Suppressor macrophage treated with lipopolysaccharide for 4 hours (primary cell): ENCODE measurements at places on chromosomes 7 and 10.

GRCh38 chr10:99937630-99938029 lies 72.1 kb downstream of the DNMBP start:
- no peak for DNase-seq

DNA sequence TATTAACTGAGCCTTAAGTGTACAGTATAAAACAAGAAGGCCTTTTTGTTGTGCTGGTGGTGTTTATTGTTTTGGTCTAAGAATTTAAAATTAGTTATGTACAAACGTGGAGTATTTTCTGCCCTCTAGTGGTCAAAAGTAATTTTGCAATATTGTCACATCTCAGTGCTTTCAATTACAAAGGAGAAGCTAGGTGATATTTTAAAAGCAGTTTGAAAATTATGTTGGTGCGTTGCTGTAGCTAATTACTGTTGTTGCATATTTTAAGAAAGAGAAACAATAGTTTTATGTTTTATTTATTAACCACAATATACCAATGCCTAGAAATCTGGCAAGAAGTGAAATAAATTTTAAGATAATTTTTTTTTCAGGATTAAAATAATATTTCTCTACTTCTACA lies 11.4 kb downstream of the NPVF start:
- peak; percentile 71 for DNase-seq

DNA sequence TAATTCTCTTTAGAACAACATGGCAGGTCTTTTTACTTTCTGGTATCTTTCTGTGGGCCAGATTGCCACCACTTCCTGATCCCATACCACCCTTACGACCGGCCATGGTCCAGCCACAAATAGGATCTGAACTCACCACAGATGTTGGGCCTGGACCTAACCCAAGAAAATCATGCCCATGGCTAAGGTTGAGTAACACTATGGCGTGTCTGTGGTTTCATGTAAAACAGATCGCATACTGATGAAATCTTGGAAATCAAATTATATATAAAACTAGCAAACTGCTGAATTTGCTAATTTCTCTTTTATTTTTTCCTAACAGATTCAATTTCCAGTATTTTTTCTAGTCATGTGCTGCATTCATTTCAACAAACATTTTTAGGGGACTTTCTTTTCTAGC lies 77.2 kb downstream of the CH25H start:
- peak; percentile 93 for DNase-seq

DNA sequence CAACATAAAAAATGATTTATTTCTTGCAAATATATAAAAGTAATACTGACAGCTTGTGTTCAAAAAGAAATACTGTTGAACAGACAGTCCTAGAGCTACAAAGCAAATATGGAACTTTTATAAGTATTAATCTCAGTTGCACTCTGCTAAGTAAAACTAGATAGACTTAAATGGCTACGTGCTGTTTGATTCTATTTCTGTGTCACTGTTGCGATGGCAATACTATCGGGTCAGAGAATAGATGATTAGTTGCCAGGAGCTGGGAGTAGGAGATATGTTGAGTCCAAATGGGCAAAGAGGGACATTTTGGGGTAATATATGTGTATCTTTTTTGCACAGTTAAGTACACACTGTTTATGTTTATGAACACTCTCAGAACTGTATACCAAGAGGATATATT lies 41.1 kb upstream of the VWDE start:
- no peak for DNase-seq

DNA sequence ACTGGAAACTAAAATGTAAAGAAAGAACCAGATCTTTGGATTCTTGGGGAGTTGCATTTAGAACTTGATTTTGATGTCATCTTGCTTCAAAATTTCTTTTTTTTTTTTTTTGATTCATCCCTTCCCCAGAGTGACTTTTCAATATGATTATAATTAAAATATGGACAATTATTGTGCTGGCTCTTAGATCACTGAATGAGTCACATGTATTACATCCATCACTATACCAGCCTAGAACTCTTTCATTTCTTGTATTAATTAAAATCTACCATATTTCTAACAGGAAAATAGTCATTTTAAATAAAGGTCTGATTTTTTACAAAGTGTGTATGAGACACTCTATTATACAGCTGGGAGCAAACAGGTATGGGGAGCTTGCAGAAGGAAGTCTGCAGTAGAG lies 269.5 kb upstream of the AKR1E2 start:
- DNase-seq, result no peak
